ENCODE measurements at places on chromosomes 3 and 15.

DNA sequence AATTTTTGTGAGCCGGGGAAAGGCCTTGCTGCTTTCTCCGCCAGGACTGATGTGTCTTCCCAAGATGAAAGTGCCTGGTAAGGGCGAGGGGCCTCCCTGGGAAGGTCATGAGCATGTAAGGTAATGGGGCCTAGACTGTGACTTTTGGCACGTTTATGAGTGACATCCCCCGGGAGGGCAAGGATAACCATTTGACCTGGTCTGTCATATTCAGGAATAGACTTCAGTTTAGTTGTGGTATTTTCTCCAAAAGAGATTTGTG lies 631 bp upstream of the CNBP start:
- DNase-seq = no peak

GRCh38 chr15:83248151-83249029 lies 36.1 kb downstream of the BNC1 start:
- no peak for DNase-seq

DNA sequence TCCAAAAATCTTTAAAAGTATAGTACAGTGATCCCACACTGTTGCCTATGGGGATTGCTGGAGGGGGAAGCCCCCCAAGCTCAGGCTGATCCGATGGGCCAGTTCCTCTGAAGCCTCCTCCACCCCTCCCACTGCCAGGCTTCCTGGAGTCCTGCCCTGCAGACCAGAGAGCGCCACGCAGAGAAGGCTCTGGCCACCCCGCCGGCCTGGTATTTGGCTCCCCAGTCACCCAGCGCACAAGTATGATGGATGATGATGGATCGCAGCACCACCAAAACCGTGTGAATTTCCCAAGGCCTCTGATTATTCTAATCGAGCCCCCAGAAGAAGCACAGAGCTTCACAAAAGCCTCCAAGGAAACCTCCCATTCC lies 259.0 kb downstream of the MECOM start:
- DNase-seq = no peak

DNA sequence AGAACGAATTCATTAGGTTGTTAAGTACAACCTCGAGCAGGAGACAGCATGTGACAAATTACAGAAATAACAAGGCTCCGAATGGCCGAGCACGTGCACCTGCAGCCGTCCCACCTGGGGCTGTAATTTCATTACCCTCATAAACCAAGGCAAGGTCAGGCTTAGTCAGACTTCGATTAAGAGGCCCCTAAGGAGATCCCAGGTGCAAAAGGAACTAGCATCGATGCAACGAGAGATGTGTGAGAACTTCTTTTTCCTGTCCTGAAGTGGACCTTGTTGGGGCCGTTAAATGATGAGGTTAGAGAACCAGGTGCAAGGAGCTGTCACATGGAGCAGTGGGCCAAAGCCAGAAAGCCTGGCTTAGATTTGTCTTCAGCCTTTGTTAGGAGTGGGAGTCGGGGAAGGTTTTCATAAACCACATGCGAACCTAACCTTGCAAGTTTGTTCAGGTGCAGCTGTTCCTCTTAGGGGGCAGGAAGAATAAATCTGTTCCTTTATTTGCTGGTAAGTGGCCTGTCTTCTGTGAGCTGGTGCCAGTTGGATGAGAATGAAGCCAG lies 559.9 kb upstream of the MCTP2 start:
- DNase-seq = no peak

GRCh38 chr15:56608140-56608778 lies 125.0 kb downstream of the ZNF280D start:
- DNase-seq = no peak

- no peak for DNase-seq
These were observed 10.6 kb downstream of the RBP1 start for GRCh38 chr3:139528924-139529323.

- no peak for DNase-seq
These were observed 466.4 kb upstream of the SGO1 start for GRCh38 chr3:20652231-20652986.

DNA sequence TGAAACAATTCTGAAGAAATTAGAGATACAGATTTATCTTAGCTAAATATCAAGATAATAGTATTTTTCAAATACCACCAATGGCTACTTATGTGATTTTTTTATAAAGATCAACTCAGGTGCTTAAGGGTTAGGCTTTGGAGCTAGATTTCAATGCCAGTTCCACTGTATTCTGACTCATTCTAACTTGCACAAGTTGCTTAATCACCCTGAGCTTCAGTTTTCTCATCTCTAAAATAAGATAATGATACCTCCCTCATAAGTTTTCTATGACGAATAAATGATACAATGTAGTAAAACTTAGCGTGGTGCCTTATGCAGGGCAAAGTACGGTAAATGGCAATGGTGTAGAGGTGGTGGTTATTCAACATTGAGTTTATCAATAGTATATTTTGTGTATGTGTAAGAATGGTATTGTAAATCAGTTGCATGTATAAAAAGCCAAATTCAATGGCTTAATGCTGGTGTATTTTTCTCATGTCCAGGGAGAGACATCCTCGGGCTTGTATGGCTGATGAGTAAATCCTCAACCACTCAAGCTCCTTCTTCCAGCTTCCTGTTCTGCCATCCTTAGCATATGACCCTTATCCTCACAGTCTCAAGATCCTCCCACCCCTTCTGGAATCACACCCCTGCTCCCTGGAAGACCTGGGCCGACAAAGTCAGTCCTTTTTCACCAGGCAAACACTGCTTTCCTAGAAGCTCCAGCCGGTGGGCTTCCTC lies 505.9 kb upstream of the CFAP20DC start:
- DNase-seq = no peak

DNA sequence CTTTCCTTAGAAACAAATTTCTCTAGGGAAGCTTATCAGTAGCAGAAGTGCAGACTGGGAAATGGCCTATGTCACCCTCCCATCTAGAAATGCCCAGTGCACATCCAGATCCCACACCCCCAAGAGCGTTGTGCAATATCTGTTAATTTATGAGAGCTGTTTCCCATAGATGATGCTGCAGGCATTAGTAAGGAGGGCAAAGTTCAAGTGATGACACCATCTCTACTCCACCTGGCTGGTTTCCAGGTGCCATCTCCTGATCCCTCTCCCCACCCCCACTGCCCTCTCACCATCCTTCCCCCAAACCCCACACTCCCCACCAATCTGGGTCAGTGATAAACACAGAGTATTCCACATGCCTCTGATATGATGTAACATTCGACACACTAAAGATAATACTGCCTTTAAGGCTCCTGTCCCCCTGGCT lies 39.4 kb downstream of the AGTR1 start:
- peak; percentile 17 for DNase-seq

GRCh38 chr3:113535898-113536297 lies 3.5 kb downstream of the SIDT1 start:
- DNase-seq = no peak

GRCh38 chr3:129619726-129620162 lies 13.3 kb upstream of the PLXND1 start:
- no peak for DNase-seq

GRCh38 chr15:29044503-29044901 lies 158.7 kb downstream of the APBA2 start:
- no peak for DNase-seq

DNA sequence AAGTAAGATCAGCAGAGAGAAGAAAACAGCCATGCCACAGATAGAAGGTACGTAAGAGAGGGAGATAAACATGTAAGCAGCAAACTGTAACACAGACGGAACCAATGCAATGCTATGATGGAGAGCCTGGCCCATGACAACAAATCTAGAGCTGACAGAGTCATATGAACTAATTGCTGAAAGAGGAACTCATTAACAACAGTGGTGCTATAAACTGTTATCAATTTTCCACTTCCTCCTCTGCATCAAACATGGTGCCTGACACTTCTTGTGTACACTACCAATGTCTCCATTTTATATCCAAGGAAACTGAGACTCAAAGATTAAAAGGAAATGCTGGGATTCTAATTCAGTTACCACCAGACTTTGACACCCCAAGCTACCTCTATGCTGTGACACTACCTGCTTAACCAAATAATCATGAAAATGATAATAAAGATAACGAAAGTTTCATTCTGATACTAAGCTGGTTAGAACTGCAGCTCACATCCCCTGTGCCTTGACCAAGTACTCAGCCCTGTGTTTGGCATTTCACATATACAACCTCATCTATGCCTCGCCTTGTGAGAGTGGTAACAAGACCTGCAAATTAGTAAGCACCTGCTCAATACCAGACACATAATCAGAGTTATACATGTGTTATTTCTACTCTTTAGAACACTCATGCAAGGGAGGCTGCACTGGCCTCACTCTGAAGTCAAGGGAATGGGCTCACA lies 79.3 kb downstream of the ANO10 start:
- DNase-seq = no peak

DNA sequence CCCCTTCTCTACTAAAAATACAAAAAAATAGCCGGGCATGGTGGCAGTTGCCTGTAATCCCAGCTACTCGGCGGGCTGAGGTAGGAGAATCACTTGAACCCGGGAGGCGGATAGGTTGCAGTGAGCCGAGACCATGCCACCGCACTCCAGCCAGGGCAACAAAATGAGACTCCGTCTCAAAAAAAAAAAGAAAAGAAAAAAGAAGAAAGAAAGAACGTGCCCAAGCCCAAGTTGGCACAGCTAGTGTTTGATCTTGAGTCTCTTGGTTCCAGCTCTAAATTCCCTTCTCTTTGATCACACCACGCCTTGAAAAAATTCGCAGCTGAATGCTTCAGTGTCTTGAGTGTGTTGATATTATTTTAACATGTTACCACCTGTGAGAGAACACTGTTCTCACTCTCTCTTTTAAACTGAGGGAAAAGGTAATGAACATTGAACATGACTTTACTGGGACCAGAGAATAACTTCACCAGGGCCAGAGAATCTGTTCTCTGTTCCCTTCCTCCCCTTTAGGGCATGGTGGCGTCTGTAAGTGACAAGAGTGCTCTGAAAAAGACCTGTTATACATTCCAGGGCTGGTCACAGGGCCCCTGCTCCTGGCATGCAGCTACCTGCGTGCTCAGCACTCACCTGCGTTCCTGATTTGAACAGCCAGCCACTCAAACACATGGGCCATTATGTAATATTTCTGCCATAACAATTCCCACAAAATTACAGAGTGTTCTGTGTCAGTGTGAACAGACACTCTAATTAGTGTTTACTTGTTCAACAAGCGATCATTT lies 19.0 kb downstream of the SLCO3A1 start:
- DNase-seq = no peak

DNA sequence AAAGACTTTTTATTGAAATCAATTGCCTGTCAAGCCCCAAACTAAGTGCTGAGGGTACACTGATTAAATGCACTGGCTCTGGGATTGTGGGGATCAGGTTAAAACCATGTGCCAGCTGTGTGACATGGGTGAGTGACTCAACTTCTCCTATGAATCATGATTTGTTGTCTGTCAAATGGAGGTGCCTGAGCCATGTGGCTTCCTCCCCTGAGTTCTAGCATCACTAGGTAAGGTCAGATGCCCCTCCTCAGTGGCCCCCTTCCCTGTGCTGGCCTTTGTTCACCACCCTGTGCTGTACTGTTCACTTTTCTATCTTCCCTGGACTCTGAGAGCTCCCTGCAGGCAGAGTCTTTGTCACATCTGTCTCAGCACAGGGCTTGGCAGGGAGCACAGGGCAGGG lies 43.6 kb upstream of the ATP2B2 start:
- no peak for DNase-seq
